C1 segment of cervical spinal cord (tissue), 14 donors: ENCODE measurements at places on chromosomes 7 and 10.

DNA sequence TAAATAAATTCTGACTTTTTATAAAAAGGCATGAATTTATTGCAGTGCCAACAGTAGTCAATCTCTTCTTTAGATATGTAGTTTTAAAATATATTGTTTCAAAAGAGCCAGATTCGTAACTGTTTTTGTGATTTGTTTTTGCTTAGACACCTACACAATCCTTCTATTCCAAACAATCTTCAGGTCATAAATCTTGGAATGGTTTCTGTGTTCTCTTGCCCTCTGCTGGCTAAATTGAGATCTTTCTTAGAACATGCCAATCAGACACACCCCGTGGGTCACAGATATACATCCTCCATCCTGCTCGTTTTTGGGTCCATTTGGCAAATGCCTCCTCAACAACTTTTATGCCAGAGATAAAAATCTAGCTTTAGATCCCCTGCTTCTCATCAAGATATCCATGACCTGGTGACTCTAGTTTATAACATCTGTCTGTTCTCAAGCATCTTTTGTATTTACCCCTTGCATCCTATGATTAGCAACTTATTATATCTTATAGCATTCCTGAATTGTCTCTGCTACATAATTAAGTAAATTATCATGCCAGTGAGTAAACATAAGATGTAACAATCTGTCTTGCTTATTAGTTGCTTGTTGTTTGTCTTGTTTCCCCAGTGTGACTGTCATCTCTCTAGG, 35.3 kb upstream of the IFRD1 start:
- DNase-seq, result no peak

- no peak for DNase-seq
Measured at GRCh38 chr10:76492678-76493472, 1061.5 kb downstream of the LRMDA start.

GRCh38 chr7:134619627-134620331, 26.9 kb upstream of the BPGM start:
- no peak for DNase-seq

GRCh38 chr7:111424768-111425167, 137.5 kb downstream of the IMMP2L start:
- DNase-seq, result no peak

- no peak for DNase-seq
Measured at GRCh38 chr10:108166401-108166800, 1001.9 kb upstream of the SORCS1 start.

- no peak for DNase-seq
Measured at GRCh38 chr10:102268375-102268888, 23.1 kb downstream of the GBF1 start.

DNA sequence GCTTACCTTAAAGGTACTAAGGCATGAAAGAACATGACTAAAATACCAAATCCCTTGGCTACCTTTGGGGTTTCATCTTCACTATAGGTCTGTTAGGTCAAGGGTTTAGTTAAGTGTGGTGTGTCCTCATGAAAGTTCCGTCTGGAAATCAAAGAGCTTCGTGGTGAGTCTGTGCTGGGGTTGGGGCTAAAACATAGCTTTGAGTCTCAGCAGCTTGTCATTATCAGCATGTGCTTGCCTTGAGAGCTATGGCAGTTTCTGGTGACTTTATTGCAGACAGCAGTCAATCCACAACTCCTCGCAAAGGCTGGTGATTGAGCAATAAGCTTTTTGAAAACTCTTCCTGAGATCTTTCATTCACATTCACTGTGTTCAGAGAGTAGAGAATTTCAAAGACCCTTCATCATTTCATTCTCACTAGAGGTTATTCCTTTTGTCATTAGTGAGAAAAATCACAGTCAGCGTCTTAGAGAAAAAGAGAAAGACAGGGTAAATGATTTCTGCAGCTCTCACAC, 53.2 kb upstream of the CCDC6 start:
- DNase-seq, result no peak

DNA sequence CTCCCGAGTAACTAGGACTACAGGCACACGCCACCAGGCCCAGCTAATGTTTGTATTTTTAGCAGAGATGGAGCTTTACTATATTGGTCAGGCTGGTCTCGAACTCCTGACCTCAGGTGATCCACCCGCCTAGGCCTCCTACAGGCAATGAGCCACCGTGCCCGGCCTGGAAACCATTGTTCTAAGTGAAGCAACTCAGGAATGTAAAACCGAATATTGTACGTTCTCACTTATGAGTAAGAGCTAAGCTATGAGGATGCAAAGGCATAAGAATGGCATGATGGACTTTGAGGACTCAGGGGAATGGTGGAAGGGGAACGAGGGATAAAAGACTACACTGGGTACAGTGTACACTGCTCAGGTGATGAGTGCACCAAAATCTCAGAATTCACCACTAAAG, 235.1 kb upstream of the AUTS2 start:
- DNase-seq, result no peak

DNA sequence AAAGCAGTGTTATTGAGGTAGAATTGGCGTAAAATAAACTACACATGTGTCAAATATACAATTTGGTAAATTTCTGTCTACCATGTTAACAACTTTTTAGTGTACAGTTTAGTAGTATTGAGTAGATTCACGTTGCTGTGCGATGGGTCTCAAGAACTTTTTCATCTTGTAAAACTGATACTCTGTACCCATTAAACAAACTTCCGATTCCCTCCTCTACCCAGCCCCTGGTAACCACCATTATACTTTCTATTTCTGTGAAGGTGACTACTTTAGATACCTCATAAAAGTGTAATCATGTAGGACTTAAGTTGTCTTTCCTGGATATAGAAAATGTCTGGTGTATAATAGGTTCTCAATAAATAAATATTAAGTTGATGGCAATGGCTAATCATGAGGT, 408.5 kb upstream of the POT1 start:
- DNase-seq, result no peak

GRCh38 chr10:71371750-71372166, 25.0 kb upstream of the CDH23 start:
- no peak for DNase-seq

DNA sequence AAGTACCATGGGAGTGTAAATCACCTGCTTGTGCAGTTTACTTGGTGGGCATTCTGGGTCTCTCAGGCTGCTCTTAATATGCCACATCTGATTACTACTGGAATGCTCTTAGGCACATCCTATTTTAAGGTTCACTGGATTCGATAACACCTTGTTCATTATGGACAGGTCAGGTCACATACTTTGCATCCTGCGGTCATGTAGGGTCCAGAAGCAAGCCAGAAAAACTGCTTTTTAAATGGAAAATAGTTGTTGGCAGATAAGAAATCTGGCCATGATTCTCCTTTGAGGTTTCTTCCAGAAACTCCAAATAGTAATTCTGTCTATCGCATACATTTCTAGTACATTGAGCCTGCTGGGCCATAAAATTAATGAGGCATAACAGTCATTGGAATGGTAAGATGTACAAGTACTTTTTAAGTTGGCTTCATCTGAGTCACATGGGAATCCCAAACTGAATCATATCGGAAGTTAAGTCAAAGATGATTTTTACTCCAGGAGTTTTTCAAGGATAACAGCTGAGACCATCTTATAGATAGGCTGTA, 371.9 kb downstream of the LRRTM3 start:
- DNase-seq, result no peak

DNA sequence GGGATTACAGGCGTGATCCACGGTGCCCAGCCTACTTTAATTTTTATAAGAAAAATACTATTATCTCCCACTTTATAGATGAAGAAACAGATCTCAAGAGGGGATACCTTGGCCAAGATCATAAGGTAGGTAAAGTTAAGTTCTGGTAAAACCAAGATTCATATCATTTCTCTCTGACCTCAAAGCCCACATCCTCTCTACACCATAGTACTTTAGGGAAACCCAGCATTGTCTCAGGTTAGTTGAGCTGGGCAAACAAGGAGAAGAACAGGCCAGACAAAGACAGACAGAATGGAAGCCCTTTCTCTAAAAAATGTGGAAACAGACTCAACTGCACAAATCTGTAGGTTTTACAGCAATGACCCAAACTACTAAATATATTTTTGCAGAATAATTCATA, 197.7 kb upstream of the FRMD4A start:
- DNase-seq, result no peak

- DNase-seq, result no peak
Measured at GRCh38 chr10:71280216-71280615, 38.8 kb upstream of the SLC29A3 start.

DNA sequence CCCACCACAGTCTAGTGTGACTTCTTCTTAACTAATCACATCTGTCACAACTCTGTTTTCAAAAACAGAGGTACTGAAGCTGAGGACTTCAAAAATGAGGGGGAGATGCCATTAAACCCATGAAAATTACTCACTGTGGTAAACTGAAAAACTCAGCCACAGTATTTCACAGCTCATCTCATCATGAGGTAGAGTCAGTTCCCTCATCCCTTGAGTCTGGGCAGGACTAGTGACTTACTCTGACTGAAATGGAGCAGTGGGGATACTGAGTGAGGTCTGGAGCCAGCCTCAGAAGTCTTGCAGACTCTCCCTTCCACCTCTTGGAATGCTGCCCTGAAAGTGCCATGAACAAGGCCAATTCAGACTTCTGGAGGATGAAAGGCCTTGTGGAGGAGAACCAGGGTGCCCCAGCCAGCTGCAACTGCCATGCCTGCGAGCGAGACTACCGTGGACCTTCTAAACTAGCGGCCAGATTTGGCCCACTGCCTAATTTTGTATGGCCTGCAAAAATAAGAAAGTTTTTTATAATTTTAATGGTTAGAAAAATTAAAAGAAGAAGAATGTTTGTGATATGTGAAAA, 24.7 kb upstream of the ANKRD1 start:
- no peak for DNase-seq

GRCh38 chr10:44697116-44697515, 214.0 kb upstream of the TMEM72 start:
- no peak for DNase-seq

- no peak for DNase-seq
Measured at GRCh38 chr7:33762151-33762910, 143.0 kb upstream of the BMPER start.

- no peak for DNase-seq
Measured at GRCh38 chr10:112801748-112802147, 148.3 kb upstream of the TCF7L2 start.

DNA sequence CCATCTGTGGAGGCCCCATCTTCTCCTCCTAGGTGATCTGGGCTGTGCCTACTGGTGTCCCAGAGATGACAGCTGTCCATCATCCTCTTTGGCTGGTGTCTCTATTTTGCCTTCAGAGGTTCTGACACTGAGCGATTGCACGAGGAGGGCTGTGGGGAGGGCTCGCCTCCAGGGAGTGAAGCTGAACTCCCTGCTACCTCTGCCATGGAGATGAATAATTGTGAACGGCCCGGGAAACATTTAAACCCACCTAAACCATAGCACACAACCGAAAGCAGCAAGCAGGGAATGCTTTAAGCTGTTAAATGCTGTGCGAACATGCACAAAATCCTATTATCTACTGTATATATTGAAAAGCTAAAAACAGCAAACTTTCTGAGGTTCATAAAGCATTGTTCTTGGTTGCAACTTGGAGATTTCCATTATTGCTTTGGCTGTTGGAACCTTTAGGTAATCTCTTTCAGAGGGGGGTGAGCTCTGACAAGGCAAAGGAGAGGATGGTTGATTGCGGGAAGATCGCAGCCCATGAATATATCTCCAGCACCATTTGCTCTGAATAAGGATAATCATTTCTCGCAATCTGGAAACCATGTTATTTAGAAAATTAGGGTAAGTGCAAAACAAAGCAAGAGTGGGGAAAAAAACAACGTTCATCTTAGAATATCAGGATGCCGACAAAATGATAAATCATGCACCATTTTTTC, 507.6 kb downstream of the GALNT17 start:
- no peak for DNase-seq

DNA sequence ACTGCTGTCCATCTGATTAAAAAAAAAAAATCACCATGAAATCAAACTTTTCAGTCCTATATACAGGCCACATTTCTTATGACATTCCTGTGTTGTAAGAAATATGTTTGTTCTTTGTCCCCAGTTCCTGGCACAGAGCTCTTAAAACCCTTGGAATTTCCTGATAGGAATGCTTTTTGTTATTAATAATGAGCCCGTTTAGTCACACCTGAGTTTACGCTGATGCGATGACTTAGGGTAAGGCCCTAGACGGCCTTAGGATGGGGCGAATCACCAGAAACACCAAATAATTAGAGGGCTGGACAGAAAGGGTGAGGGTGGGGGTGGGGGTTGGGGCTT, 17.5 kb downstream of the TSPAN15 start:
- DNase-seq, result no peak

- no peak for DNase-seq
Measured at GRCh38 chr7:135434047-135434446, 75.9 kb downstream of the CNOT4 start.

DNA sequence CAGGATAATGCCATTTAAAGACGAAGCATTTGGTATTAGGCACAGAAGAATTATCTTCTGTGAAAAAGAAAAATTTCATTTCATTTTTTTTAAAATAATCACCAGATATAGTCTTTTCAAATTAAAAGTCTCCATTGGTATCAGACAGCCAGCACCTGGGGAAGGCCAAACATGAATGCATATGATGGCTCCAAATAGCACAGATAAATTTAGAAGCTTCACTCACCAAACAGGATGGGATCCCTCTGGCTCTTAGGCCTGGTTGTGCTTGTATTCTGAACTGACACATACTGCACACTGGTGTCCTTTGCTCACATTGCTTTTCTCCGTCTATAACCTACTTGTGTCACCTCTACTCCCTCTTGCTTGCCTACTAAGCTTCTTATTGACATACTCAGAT, 169.5 kb upstream of the CHRM2 start:
- DNase-seq, result no peak

DNA sequence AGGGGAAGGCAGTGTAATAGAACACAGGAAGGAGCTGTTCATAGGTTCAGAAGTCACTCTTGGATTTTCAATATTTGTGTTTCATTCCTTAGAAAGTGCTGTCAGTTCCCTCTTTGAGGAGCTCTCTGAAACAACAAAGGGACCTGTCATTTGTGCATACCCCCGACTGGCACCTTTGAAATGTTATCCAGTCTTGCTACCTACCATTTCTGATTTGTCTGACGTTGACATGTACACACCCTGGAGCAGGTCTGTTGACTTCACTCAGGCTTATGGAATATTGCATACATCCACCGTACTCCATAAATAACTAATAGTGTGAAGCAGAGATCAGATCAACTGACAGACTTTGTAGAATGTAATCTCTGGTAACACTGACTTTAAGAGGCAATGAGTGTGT, 189.8 kb downstream of the DPP6 start:
- DNase-seq, result no peak

GRCh38 chr7:826230-826917, 5.9 kb upstream of the SUN1 start:
- DNase-seq, result no peak

- DNase-seq, result no peak
Measured at GRCh38 chr10:92156874-92157773, 133.8 kb downstream of the CPEB3 start.
